ENCODE measurements at places on chromosomes 16 and 17.

- no peak for DNase-seq
These were observed 39.5 kb upstream of the DNAH9 start for GRCh38 chr17:11558681-11559234.

DNA sequence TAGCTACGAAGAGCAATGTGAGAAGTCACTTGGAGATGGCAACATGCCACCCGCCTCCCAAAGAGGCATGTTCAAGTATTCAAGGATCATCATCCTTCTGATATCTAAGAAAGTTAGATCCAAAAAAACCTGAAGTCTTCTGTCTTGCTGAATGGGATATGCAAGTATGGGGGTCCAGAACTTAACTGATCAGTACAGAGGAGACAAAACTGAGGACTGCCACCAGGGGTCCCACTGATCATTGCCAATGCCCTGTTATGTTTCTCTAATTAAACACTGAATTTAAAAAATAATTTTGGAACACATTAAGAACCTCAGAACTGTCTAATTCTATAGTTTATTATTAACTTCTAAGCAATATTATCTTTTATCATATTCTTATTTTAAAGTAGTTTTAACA is 99.7 kb downstream of the CDH8 start:
- DNase-seq = no peak

GRCh38 chr16:55115506-55115905 is 184.8 kb downstream of the IRX5 start:
- no peak for DNase-seq

- DNase-seq = no peak
These were observed 78.5 kb downstream of the KLHDC4 start for GRCh38 chr16:87687126-87687910.

DNA sequence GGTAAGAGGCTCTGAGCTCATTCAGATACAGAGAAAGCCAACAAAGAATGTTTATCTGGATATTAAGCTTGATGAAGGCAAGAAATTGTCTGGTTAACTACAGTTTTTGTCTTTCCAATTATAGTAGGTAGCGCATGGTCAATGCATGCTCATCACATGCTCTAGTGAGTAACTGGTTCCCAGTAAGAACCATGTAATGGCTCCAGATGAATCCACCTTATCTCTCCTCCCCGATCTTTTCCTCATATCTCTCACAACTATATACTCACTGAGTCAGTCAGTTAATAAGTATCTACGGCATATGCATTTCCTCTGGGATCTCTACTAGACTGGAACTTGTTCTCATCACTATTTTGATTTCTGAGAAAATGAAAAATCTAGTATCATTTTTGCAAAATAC is 340.7 kb upstream of the DYNLRB2 start:
- DNase-seq = no peak

DNA sequence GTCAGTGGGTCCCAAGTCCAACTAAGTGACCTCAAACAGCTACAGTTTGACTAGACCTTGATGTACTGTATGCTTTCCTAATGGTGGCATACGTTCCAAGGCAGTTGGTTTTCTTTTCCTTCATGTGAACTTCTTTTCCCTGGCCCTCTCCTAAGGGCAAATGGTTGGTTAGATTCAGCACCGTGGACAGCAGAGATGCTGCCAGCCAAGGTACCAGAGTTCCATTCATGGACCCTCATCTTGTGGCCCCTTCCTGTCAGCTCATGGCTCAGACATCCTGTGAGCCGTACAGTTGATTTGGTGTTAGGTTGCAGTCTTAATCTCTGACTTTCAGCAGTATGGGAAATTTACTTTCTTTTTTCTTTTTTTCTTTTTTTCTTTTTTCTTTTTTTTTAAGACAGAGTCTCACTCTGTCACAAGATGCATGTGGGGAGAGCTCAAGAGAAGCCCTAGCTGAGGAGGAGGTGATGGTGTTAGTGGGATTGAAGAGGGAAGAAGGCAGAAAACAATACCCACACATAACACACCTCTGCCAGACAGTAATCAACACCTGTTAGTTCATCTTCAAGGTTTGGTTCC is 122.4 kb downstream of the USP31 start:
- DNase-seq = no peak

DNA sequence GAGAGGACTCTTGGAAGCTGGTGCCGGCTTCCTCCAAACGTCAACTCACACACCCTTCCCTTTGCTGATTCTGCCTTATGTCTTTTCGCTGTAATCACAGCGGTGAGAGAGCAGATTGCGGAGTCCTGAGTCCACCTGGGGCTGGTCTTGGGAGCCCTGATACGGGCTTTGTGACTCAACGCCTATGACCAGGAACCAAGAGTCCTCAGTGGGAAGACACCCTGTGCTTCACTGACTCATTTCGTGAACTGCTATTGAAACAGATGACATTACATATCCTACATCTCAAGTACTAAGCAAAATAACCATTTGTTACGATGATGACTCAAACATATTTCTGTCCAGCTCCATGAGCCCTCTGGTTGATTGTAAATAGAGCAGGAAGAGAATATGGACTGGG is 90.7 kb upstream of the CREBBP start:
- no peak for DNase-seq

DNA sequence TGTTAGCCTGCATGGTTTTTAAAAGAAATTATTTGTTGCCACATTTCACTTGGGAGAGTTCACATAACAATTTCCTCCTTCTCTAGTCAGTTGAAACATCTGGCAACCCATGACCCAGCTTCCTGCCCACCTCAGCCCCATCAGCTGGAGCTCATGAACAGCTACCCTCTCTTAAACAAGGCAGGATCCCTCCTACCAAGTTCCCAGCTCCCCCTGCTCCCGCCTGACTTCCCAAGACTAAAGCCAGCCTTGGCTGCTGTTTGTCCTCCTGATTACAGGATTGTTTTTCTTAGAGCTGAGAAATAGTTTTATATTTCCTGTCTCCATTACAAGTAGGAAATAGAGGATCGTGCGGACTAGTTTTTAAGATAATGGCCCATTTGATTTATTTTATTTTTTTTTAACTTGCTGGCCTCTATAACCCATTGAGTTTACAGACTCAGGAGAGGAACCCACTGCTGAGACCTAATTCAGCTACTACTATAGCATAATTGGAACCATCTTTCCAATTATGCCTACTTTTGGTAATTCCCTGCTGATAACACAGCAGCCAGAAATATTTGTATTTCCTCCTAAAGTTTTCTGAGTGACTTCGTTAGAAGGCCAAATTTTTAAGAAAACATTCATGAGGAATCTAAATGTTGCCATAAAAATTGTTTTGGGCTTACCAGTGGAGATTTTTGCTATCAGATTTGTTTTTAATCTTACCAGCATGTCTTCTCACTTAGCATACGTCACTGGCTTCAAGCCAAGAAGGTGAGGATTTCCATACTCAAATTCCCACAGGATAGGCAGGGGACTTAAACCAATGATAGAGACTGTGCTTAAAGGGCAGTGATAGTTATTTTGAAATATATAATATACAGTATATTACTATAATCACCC is 90.0 kb downstream of the ELAC2 start:
- no peak for DNase-seq

GRCh38 chr16:9159839-9160550 is 68.6 kb downstream of the HAPSTR1 start:
- peak; percentile 41 for DNase-seq

DNA sequence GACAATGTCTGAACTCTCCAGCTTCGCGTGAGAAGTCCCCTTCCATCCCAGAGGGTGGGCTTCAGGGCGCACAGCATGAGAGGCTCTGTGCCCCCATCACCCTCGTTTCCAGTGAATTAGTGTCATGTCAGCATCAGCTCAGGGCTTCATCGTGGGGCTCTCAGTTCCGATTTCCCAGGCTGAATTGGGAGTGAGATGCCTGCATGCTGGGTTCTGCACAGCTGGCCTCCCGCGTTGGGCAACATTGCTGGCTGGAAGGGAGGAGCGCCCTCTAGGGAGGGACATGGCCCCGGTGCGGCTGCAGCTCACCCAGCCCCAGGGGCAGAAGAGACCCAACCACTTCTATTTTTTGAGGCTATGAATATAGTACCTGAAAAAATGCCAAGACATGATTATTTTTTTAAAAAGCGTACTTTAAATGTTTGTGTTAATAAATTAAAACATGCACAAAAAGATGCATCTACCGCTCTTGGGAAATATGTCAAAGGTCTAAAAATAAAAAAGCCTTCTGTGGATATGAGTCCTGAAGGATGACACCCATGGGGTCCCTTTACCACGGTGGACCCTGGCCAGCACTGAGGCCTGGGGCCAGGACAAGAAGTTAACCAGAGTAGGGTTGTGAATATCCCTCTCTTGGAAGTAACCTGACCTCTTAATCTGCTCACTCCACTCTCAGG is 10.5 kb upstream of the ITGAD start:
- DNase-seq = peak; percentile 68

GRCh38 chr16:2766430-2767139 is 10.5 kb downstream of the ELOB start:
- no peak for DNase-seq

- no peak for DNase-seq
These were observed 29.5 kb upstream of the MSI2 start for GRCh38 chr17:57226793-57227192.
